ENCODE measurements at places on chromosomes 6 and 20.

DNA sequence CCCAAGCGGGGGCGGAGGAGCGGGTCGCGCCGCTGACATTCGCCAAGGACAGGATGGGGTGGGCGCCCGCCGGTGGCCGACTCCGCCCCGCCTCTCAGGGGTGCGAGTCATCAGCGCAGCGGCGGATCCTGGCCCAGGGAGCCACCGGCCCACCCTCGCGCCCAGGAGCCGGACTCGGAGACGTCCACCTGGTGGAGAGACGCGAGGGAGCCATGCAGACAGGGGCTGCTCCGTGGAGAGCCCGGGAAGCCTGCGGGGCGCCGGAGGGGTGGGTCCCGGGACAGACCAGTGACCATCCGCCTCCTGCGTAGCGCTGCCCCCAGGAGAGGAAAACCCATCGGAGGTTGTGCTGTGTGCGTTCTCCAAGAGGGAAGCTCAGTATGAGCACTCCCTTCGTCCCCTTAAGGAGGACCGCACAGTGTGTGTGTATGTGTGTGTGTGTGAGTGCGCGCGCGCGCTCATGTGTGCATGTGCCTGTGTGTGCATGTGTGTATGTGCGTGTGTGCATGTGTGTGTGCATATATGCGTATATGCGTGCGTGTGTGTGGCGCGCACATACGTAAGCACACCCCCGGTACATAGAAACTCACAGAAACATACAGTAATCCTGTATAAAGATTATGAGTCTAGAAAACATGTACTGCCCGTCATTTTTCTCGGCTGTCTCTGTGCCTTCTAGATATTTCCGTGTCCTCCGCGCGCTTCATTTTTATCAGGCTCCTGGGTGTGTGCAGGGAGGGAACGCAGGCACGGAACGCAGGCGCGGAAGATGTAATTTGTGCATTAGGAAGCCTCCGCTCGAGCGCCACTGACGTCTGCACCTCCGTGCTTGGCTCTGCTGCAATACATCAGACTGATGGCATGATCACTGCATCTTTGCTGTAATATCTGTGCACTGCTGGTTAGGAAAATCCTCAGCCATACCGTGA is 158.9 kb downstream of the TBXT start:
- no peak for DNase-seq

GRCh38 chr6:142374091-142374770 is 72.4 kb downstream of the ADGRG6 start:
- no peak for DNase-seq

- no peak for DNase-seq
These were observed 29.9 kb downstream of the SGK1 start for GRCh38 chr6:134287859-134288537.

DNA sequence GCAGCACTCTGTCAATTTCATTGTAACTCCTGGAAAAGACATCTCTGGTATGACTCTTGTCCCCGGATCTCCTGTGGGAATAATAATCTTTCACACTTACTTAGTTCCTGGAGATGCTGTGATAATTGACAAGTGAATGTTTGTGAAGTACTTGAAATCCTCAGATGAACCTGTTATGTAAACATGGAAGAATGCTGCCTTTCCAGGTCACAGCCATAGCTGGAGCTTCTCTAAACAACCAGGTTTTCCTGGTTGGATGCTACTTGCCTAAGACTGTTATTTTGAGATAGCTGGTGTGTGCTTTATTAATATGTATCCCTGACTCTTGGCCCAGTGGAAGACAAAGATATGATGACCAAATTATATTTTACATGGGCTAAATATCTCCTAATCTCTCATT is 228.6 kb downstream of the KCNQ5 start:
- no peak for DNase-seq

- DNase-seq = no peak
These were observed 130.6 kb upstream of the C6orf118 start for GRCh38 chr6:165439928-165440554.

DNA sequence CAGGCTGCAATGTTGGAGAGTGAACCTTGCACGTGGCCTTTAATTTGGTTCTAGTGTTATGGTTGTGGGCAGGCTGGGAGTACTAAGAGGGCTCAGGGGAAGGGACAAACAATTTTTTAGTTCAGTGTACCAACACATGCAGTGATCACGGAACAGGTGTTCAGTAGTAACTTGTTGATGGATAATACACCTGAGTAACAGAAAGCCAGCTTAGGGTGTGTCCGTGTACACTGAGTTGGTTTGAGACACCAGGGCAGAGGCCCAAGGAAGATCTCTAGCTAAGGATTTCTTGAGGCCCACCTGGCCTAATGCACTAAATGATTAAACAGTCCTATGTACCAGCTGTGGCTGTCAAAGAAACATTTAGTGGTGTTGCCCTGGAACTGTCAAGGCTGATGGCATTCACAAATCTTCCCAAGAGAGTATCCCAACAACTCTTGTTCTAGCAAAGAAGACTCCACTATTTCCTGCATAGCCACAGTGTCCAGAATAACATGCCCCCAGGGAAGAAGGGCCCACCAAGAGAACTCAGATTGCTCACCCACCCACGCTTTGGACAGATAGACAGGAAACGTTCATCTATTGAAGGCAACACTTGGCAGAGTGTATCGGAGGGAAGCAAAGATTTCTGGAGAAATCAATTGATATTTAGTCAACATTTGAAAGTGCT is 60.0 kb downstream of the CD83 start:
- no peak for DNase-seq

DNA sequence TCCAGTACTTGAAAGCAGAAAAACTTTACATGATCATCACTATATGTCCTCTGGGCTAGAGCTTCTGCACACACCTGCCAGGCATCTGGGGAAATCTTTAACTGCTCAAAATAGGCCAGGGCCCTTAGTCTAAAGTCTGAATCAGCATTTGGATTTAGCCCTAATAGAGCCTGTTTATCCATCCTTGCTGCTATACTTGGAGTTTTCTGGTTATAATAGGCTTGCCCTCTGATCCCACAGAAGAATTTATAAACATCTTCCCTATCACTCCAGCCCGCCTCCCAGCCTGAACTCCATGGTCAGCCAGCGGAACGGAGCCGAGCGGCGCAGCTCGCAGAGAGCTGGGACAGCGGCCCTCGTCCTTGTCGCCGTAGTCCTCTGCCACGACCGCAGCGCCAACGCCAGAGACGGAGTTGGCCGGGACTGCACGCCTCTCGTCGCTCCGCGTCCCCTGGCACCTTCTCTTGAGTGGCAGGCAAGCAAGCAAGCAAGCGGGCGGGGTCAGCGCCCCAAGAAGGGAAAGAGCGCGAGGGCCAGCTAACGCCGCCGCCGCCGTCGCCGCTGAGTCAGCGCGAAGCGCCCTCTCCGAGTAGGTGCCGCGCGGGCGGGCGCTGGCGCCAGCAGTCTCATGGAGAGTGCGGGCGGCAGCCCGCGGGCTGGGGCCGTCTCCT is 25.4 kb upstream of the ASIP start:
- no peak for DNase-seq

DNA sequence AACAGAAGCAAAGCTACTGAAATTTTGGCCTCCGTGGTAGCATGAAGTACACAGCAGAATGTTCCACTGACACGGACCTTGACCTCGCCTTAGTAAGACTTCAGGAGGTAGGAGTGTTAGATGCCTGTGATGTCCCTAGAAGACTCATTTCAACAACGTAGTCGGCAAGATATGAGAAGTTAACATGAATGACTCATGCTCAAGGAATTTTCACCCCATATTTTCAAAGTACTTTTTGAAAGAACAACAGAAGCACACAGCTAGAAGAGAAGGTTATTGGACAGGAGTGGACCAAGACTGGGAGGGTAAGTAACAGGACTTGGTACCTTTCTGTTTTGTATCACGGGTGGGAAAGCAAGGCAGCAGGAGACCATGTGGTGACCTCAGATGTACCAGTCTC is 78.0 kb downstream of the DZANK1 start:
- DNase-seq = no peak

DNA sequence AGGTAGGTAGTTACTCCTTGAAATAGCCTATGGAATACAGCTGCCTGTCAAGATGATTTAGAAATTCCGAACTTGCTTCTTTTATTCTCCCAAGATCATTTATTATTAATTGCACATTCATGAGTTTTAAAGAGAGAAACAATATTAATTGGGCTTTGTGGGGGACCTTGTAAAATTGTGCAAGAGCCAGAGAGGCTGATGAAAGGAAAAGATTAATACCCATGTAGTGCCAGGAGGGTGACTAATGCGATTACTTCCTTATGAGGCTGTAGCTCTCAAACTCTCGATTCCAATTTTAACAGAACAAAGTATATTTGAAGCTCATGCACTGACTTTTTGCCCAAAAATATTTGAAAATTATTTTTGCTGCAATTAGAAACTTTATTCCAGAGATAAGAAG is 423.8 kb upstream of the ID4 start:
- DNase-seq = no peak

DNA sequence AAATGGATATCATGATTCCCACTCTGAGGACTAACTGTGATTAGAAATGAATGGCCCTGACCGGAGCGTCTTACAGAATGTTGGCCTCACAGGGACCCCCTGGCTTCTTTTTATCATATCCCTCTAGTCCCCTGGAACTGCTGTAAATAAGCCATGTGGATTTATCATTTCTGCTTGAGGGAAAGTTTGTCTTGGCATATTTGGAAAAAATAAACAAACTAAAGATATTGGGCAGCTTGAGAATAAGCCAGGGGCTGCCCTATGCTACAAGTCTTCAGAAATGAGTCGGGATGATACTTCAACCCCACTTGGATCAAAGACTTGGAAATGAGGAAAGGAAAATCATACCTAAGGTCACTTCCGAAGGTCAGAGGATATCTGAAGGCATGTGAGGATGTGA is 179.1 kb downstream of the THBS2 start:
- DNase-seq = no peak
